Anterior cingulate cortex (tissue), 58 donors: ENCODE measurements at places on chromosomes 13 and 19.

DNA sequence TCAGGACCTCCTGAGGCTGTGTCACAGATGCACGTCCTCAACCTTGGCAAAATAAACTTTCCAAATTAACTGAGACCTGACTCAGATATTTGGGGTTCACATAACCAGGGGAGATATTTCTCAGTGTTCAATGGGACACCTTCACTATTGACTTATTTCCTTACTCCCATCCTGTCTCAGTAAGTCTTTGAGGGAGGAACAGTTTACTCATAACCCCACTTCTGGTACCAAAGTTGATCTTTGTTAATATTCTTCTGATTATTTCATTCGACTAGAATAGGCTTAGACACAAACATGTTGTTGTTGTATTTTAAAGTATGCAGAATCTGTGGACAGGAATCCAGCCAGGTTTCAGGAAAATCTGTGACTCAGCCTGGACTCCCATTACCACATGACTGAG lies 34.6 kb upstream of the CHST8 start:
- no peak for DNase-seq

GRCh38 chr13:24091080-24091479 lies 69.4 kb upstream of the SPATA13 start:
- no peak for DNase-seq

DNA sequence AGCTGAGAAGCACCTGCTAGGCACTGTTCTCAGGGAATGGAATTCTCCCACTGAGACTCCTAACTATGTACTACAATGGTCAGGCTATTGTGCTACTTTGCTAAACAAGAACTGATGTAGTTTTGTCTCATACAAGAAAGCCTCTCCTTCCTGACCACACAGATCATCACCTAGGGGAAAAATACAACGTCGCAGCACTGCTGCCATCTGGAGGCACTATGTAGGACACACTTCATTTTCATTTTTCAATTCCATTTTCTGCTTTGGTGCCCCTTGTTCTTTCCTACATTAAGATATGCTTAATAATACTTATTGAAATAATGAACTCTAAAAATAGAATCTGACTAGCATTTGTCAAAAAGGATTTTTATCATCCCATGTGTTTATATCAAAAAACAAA lies 21.1 kb downstream of the PROSER1 start:
- no peak for DNase-seq

DNA sequence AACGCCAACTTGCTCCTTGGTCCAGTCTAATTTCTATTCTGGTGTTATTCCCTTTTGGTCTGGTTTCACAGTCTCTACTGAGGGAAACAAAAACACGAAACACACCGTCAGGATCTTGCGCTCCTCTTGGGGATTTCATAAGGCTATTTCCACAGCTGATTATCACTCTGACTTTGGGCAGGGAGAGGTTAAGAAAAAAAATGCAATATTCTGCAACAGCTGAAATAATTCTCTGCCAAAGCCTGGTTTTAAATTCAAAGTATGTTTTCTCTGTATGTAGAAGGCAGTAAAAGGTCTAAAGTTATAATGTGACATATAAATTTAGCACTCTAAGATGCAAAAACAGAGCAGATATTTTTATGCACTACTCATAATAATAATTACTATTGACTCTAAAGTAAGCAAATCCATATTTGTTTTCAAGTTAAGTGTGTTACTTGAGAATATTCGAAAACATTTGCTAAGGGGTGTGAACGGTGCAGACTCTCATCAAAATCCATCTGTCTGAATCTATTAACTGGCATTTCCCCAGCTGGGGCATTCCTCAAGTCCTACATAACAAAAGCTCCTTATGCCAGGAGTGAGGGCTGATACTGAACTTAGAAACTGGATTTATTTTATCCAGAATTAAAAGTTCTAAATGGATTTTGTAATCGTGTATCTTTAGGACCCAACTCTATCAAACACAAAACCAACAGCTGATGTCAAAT lies 38.4 kb upstream of the STARD13 start:
- DNase-seq = no peak

DNA sequence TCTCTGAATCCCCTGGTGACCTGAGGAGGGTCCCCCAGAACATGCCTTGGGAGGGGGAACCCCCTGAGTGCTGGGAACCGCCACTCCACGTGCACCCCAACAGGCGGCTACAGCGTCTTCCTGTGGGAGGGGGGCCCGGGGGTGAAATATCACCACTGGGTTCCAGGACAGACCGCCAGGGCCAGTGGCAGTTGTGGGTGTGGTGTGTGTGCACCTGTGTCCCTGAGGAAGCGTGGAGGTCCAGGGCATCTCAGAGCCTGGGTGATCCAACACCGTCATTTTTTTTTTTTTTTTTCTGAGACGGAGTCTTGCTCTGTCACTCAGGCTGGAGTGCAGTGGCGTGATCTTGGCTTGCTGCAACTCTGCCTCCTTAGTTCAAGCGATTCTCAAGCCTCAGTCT lies 4.2 kb downstream of the ADGRE5 start:
- DNase-seq = no peak
